KBM-7 (cell line): ENCODE measurements at places on chromosomes 5 and 9.
A peak's percentile ranks its signal among the peaks of the same experiment; 100 is the strongest.

- DNase-seq, result no peak
Measured at GRCh38 chr9:26551451-26551850, 341.2 kb downstream of the CAAP1 start.

DNA sequence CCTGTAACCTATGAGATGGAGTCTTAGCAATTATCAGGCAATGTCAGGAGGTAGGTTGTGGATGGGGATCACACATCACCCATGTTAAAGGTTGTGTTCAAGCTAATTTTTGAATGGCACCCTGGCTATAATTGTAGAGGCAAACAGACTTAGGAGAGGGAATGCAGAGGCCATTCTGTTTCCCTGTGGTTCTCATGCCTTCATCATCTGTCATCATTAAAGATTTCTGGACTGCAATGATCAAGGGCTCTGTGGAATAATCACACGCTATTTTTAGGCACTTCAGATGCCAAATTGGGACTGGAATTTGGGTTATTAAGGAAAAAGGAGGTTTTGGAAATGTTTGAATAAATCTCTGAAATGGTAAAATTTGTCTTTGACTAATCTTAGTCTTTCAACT is 1065.4 kb downstream of the TAF11L14 start:
- no peak for DNase-seq

DNA sequence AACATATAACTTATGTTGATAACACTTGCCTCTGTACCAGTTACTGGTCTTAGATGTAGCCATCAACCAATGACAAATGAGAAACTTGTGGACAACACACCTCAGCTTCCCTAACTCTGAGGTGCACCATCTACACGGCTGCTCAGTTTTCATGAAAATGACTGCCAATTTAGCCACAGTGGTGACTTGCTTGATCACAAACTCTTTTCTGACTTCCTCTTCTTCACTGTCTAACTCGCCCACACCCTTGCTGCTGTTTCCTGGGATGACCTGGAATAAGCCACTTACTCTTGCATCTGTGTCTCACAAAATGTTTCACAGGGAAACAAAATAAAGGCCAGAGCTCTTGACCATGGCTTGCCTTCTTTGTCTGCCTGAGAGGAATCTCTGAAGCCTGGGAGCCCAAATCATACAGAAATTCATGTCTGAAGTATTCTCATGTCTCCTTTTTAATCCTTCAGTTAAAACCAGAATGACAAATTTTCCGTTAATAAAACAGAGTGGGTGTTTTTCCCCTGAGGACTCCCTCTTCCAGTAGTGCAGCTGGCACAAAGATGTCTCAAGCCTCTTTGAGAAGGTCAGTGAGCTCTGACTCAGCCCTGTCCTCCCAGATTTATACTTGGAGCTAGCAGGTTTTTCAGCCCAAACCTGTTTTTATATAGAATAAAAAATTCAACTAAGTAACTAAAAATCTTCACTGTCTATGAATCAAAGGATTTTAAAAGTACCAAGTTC is 126.5 kb upstream of the PAM start:
- peak; percentile 62 for DNase-seq

GRCh38 chr5:68467794-68468193 is 252.2 kb downstream of the PIK3R1 start:
- DNase-seq, result no peak

GRCh38 chr9:91305596-91306295 is 56.0 kb downstream of the AUH start:
- DNase-seq, result no peak

- DNase-seq, result no peak
Measured at GRCh38 chr5:166991601-166992000, 1299.8 kb upstream of the WWC1 start.

- DNase-seq, result no peak
Measured at GRCh38 chr5:36600917-36601527, 5.4 kb upstream of the SLC1A3 start.

DNA sequence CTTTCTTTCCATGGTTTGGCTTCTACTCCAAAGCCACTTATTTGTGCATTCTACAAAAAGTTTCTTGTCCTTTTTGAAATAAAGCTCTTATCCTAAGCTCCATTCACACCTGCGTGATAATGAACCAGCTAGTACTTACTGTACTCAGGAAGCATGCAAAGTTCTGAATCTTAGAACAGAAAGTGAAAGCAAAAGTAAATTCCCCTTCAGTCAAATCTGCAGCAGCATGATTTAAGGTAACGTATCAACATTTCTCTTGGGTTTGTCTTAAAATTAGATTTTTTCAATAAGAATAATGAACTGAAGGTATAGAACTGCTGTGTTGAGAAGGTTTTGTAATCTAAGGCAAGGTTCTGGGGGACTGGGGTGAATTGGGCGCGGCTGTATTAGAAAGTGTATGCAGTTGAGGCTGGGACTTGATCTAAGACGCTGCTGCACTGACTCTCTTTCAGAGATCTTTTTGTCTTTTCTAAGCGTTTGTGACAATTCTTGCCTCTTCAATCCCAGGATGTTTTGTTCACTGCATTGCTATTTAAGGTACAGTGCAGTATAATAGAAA is at the start of gene ERAP2:
TSS of gene ERAP2 (plus strand) at position 209 of the 559 bp plus-strand sequence. CDS start 3,186 bp downstream, outside the sequence.
- DNase-seq, result peak; percentile 75

- DNase-seq, result no peak
Measured at GRCh38 chr9:92589923-92590322, 54.1 kb upstream of the ECM2 start.

DNA sequence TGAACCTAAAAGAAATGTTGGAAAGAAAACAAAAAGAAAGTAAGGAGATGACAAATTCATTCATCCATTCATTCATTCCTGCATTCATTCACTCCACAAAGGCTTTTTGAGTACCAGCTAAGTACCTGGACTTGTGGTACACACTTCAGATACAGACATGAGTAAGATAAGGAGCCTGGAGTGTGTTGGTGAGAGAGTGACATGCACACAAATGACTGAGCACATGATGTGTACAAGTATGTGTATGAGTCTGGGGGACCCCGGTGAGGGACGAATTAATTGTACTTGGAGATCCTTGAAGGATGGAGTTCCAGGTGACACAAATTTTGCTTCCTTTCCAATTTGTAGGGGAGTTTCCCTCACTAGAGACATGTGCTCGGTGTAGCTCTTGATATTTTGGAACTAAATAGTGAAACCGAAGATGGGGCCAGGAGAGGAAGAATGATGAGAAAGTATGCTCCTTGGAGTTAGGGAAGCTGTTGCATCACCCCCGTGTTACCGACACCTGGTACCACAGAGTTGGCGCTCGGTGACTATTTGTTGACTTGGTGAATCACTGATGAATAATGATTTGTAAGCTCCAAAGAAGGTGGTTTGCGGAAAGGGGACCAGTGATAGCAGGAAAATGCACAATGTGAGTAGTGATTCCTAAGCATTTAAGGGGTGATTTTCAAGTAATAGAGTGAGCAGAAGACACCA is 509.8 kb downstream of the CCDC171 start:
- DNase-seq, result no peak

- no peak for DNase-seq
Measured at GRCh38 chr9:11320989-11321388, 708.2 kb upstream of the PTPRD start.

- no peak for DNase-seq
Measured at GRCh38 chr9:122265149-122265915, 650 bp downstream of the MRRF start.

DNA sequence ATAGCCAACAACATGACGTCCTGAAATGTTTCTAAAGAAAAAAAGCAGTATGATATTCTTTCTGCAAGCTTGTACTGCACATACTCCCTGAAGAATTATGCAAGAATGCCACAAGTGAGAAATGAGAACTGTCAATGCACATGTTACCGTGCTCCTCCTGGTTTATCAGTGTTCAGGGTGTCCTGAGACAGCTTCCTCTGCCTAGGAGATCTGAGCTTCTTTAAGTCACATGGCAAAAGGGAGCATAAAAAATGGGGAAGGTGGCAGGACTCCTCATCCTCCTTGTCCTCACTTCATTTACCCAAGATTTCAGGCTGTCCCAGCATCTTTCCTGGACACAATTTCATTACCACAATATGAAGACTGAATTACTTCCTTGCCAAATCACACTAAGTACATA is 238.2 kb downstream of the GLIS3 start:
- DNase-seq, result no peak

- no peak for DNase-seq
Measured at GRCh38 chr5:75364571-75365280, 27.7 kb downstream of the HMGCR start.

DNA sequence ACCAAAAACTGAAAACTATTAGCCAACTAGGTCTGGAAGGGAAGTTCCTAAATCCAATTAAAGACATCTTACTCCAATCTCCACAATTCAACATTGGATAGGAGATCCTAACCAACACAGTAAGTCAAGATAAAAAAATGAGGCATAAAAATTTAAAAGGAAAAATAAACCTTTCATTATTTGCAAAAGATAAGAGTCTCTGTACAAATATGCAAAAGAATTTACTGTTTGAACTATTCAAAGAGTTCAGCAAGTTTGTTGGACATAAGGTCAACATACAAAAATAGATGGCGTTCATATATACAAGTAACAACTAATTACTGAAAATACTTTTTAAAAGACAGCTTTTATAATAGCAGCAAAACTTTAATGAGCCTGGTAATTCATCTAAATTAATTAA is 3.1 kb upstream of the FREM1 start:
- no peak for DNase-seq

GRCh38 chr9:34034698-34035065 is 14.0 kb downstream of the UBAP2 start:
- DNase-seq, result no peak

DNA sequence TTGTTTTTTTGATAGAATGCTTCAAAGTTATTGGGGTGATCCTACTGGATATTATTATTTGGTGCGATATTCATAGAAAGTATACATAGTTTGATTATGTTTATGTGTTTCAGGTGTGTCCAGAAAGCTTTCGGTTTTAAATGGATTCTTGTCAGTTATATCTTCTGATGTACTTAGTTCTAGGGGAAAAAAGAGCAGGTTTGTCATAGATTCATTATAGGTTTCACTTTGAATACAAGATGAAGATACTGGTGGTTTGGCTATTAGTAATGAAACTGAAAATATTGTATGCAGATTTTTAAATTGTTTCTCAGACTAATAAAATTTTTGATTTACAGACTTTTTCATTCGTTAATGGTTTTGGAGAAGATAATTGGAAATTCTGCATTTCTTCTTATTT is 98.9 kb downstream of the MAN2A1 start:
- no peak for DNase-seq

DNA sequence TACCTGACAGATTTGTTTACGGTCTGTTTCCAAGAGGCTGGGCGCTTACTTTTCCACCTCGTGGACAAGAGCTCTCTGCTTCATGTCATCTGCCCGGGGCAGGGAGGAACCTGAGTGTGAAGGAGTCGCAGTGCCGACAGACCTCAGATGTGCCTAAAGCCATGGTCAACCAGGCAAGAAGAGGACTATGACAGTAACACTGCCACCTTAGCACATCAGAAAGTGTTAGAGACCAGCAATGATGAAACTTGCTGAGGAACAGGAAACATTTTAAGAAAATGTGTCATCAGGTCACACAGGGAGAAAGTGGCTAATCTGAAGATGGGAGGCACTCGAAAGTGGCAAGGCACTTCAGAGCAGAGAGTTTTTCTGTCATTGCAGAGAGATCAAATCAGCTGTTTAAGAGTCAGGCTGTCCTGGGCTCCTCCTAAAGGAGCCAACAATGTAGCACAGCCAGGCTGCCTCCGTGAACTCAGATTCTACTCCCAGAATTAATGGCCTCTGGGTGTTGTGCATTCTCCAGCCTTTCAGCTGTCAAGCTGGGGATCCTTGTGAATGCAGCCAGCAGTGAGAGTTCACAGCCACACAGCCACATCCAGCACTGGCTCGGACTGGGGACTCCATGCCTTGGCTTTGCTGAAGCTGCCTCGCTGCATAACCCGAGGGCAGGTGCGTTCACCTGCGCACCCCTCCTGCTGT is 94.6 kb downstream of the RAPGEF1 start:
- no peak for DNase-seq

GRCh38 chr9:124214116-124214515 is 43.6 kb upstream of the NEK6 start:
- no peak for DNase-seq

- no peak for DNase-seq
Measured at GRCh38 chr5:93926831-93927620, 185.6 kb upstream of the POU5F2 start.

GRCh38 chr5:106408570-106408969 is 1262.2 kb downstream of the EFNA5 start:
- peak; percentile 2 for DNase-seq

DNA sequence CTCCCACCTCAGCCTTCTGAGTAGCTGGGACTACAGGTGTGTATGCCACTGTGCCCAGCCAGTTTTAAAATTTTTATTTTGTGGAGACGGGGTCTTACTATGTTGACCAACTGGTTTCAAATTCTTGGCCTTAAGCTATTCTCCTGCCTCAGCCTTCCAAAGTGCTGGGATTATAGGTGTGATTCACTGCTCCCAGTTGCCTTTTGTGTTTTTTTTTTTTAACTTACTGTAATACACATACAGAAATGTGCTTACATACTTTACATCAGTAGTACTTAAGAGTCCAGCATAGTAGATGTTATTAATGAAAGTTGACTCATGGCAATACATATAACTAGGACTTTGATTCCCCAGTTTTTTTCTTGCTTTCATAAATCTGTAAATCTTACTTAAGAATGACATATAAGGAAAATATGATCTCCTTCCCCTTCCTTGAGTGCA is 4.7 kb downstream of the MAN2A1 start:
- no peak for DNase-seq

DNA sequence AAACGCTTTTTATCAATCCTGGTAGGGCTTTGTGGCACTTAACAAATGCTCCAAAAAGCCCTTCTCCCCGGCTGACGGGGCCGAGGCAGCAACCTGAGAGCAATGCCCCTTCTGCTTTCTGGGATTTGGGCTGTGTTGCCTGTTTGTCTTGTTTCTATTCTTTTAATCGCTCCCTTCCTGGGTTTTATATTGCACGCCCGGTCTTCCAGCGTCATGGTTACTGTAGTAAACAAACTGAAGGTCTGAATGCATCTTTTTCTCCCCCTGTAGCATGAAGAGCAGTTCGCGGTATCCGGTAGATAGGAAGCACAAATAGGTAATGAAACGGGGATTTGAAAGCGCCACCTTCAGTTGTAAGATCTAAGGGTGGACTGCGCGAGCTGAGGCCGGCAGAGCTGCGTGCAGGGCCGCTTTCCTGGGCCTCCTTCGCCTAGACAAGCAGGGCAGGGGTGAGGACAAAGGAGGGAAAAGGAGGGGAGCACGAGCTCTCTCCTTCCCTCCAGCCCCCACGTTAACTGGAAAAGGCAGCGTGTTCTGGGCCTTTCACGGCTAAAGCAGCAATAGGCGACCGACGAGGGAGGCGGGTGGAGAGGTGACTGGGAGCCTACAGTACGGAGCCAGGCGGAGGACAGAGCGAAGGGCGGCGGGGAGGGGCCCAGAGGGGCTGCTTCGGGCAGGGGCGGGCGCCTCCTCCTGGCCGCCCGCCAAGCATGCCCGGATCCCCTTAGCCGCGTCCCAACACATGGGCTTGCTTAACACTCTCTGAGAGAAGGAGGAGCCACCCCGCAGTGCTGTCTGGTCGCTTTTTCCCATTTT is 49.3 kb upstream of the ZNF366 start:
- DNase-seq, result no peak

GRCh38 chr5:142110046-142110531 is 1.5 kb downstream of the NDFIP1 start:
- peak; percentile 27 for DNase-seq
